ENCODE measurements at places on chromosomes 2 and 18. TPM values are rescaled to one million over a fixed set of nuclear protein-coding genes. Genes with fewer than 3 reads are reported as not detected.

GRCh38 chr2:79026061-79026460 lies 559 bp downstream of the REG3G start:
- DNase-seq: no peak

DNA sequence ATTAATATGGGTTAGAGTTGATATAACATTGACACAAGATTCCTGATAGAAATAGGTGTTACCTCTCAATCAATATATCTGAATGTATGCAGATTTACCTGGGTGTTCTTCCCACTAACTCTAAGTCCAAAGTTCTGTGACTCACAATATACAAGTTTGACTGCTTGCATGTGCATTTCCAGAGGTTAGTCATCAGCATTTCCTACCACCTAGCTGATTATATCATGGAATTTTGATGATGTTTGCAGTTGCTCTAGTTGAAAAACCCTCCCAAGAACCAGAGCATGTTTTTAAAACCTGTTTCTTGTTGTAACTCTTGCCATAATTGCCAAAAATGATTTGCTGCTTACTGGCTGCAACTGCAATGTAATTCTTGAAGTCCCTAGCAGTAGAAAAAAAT lies 15.0 kb upstream of the DSG1 start:
- no peak for DNase-seq

- DNase-seq: no peak
Observed at GRCh38 chr2:206408323-206409320, 34.7 kb upstream of the ADAM23 start.

GRCh38 chr2:232420463-232421188 lies 14.0 kb downstream of the ALPG start:
- no peak for DNase-seq

- DNase-seq: no peak
Observed at GRCh38 chr18:36903215-36903928, 74.4 kb downstream of the KIAA1328 start.

- DNase-seq: no peak
Observed at GRCh38 chr2:151200844-151201243, 60.8 kb downstream of the RBM43 start.

GRCh38 chr2:45280794-45281193 lies 271.5 kb upstream of the SIX2 start:
- no peak for DNase-seq

DNA sequence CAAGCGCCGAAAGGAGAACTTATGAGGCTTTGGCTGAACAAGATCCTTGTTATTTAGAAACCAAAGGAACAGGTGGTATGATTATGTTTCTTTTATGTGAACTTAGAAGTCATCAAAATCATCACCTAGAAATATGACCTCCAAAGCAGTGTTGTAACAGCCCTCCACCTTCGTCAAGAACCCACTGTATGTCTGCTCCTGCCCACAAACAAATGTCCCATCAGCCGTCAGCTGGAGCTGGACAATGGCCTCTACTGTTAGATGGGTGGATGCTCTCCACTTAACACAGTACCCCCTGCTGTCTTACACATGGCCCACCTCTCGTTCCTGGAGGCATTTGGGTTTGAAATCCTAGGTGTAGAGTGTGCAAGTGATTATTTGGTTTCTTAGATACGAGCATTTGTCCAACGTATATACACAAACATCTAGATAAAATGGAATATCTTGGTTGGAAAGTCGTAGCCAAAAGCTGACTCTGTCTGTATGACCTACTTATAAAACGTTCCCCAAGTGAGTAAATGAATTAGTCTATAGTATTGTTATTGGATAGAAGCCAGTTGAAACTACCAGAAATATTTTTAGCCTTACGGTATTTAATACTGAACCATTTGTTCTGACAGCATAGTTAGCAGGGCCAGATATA lies 113.0 kb downstream of the CRIM1 start:
- no peak for DNase-seq

DNA sequence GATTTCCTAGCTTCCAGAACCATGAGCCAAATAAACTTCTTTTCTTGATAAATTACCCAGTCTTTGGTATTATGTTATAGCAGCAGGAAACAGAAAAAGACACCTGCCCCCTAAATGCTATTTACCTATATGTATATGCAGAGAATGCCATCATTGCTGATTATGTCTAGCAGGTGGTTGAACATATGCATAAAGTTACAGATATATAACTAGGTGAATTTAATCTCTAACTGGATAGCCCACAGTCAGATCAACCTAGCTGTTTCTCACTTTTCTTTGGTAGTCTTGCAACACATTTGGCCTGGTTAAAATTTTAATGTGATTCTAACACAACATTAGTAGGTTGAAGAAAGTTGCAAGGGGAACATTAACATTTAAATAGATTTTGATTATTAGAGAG lies 7.1 kb upstream of the CERS6 start:
- no peak for DNase-seq

GRCh38 chr18:69948919-69949537 lies 1.4 kb upstream of the CD226 start:
- no peak for DNase-seq

SLC40A1 gene
- total RNA-seq: 48.5 TPM

ASPRV1 gene
- 1.1 TPM for total RNA-seq

MYO5B gene
- total RNA-seq: 1.6 TPM

FSHR gene
- total RNA-seq: not detected

All from mesenteric fat pad (tissue), 1 donor.